ENCODE measurements at places on chromosomes 1 and 21.

- no peak for DNase-seq
Observed at GRCh38 chr1:89942825-89943658, 51.9 kb upstream of the ZNF326 start.

DNA sequence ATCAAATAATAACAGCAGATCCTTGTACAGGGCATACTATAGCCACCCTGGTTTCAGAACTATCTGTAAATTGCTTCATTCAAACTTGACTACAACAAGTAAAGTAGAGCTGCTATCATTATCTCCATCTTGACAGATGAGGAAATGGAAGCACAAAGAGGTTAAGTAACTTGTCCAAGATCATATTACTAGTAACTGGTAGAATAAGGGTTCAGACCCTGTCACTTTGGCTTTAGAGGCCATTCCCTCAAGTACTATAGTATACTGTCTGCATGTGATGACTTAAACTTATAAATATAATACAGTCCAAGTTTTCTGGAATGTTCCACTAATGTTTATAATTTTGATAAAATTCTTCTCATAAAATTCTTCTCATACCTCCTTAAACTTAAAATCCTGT is 24.8 kb downstream of the PGM1 start:
- no peak for DNase-seq

GRCh38 chr21:23574932-23575331 is 2032.3 kb downstream of the MRPL39 start:
- no peak for DNase-seq

- DNase-seq = no peak
Observed at GRCh38 chr1:172628401-172628800, 30.5 kb upstream of the FASLG start.

DNA sequence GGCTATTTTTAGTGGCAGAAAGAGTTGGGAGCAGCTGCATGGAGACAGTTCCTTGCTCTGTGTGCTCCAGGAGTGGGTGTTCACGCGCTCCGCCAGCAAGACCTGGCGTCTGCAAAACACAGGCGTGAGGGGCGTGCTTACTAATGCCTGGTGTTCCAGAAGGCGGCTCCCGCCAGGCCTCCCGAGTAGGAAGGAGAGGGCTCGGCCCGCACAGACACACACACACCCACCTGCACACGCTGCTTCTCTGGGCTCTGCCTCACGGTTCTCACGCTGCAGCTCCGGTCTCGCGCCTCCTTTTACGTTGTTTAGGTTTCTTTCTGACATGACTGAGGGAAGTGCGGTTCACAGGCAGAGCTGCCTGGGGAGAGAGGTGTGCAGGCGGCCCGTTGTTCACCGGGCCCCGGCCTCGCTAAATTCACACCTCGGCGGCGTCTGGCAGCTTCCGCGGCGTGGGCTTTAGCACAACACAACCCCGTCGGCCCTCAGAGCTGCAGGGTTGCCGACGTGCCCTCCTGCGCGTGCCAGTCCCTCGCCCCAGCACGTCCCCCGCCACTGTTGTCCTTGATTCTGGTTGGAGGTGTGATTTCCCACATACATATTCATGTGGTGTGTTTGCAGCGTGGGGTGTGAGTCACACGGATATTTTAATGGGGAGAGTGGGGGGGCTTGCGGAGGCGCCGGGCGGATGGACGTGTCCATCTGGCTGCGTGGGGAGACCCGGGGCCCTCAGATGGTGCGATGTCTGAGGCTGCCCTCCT is 77.0 kb downstream of the SKI start:
- peak; percentile 53 for DNase-seq

- DNase-seq = no peak
Observed at GRCh38 chr21:32308696-32309095, 10.0 kb downstream of the MRAP start.
